ENCODE measurements at places on chromosomes 5 and 9.

DNA sequence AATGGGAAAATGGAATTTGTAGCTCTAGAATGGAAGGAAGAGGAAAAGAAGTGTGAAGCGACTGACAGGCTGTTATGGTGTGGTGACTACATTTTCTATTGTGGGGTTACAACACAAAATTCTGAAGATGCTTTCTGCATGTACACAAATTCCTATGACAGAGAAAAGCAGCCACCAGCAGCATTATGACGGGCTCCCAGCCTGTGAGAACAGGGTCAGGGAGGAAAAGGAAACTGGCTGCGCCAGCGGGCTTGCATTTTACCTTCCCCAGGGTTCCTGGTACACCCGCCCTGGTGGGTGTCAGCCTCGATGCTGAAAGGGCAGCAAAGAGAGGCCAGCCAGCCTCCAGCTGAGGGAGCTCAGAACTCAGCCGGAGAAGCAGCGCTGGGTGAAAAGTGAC is 41.0 kb downstream of the DDX31 start:
- no peak for DNase-seq

DNA sequence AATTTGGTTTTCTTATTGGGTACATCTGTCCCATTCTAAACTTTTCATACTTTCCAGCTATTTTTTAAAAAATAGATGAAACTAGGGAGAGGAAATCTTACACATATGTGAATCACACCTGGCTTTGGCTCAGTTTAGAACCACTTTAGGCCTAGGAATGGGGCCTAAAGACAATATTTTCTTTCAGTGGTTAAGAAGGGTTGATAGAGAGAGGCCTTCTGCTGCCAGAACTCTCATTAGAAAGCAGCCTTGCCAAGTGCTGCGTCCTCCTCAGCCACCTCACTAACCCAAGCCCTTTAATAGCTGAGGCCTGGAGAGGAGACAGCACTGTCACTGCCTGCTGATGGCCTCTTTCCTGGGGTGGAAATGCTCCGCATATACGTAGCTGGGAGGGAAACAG is 167.5 kb downstream of the SAXO1 start:
- DNase-seq, result no peak

DNA sequence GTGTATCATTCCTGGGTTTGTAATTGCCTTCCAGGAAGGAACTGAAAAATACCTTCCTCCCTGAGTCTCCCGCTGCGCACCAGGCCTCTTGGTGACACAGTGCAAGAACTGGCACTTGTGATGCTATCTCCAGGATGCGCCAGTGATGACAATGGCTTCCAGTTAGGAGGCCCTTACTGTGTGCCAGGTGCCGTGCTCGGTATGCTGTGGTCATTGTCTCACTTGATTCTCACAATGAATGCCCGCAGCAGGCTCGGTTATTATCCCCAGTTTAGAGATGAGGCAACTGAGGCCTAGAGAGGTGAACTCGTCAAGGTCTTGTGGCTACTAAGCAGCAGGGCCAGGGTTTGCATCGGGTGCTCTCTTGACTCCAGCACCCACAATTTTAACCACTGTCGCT is 31.5 kb upstream of the SLC2A8 start:
- DNase-seq, result no peak

- no peak for DNase-seq
Measured at GRCh38 chr9:91567642-91568274, 144.1 kb upstream of the NFIL3 start.

GRCh38 chr9:7246917-7247522 is 489.2 kb downstream of the KDM4C start:
- no peak for DNase-seq

DNA sequence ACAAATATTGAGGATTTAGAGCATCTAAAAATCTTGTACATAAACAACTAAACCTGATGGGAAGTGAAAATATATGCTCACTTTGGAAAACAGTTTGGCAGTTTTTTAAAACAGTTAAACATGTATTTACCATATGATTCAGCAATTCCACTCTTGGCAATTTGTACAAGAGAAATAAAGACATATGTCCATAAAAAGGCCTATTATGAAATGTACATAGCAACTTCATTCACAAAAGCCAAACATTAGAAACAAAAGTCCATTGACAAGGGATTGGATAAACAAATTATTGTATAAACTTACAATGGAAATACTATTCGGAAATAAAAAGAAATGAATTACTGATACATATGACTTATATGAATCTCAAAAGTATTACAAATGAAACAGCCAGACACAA is 196.2 kb upstream of the SLC24A2 start:
- no peak for DNase-seq

Data from skeletal muscle cell (primary cell).